ENCODE measurements at places on chromosomes 1 and 21.

GRCh38 chr1:113659556-113659955 lies 99.7 kb downstream of the PHTF1 start:
- no peak for DNase-seq

DNA sequence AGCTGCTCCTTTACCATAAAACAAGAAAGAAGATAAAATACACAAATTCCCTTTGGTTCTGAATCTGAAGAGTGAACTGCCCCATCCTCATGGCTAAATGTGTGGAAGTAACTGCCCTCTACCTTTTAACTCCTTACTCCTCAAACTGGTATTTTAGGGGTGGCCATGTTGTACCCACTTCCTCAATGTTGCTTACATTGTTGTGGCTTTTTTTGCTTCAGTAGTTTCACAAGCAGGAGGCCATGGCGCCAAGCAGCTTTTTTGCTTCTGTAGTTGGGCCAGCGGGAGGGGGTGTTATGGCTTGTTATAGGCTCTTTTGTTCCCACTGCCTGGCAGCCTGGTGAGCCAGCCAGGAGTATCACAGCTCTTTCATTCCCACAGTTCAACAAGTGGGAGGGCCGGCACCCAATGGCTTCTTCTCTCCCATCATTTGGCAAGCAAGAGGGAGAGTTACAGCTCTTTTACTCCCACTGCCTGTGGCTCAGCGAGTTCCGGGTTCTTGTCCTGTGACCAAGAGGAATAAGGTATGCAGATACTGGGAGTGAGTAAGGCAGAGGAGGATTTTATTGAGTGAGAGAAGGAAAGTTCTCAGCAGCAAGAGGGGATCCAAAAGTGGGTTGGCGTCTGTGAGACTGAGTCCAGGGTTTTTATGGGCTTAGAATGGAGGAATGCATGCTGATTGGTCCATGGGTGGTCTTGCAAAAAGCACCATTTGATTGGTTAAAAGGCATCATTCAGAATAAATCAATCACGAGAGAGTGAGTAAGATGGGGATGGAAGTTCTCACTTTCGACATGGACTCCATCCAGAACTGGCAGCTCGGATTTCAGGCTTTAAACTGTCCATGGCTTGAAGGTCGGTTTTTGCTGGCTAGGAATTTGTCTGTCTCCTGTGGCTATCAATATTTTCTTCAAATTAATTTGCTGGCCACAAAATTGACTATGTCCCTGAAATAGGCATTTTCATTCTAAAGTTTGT lies 429.6 kb downstream of the HLX start:
- DNase-seq: no peak

- DNase-seq: no peak
Observed at GRCh38 chr21:42013931-42014330, 3.8 kb upstream of the ZBTB21 start.

DNA sequence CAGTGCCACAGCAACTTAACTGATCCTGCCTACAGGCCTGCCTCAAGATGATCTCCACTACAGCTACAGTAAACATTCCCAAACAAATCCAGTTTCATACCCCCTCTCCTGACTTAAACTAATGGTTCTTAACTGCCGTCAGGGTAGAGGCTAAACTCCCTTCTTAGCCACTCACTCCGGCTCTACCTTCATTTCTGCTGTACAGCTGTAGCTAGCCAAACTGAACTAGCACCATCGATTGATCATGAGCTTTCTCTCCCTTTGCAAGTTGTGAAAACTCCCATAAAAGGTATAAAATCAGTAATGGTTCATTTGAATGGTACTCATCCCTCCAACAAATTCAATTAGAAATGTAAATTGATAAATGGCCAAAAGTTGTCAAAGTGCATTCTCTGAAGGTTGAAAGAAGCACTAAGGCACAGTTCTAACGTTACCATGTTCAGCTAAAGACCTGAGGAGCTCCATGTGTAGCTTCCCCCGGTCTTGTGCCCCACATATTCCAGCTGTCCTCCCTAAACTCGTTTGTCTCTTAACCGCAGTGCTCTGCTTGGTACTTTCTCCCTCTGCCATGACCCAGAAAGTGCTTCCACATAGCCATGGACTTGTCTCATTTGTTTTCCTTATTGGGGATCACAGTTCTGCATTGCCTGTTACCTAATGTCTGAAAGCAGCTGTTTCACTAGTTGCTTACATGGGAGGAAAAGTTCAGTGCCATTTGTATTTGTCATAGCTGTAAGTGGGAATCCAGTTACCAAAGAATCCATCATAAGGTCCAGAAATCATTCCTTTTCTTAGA lies 49.8 kb downstream of the DHX9 start:
- no peak for DNase-seq

DNA sequence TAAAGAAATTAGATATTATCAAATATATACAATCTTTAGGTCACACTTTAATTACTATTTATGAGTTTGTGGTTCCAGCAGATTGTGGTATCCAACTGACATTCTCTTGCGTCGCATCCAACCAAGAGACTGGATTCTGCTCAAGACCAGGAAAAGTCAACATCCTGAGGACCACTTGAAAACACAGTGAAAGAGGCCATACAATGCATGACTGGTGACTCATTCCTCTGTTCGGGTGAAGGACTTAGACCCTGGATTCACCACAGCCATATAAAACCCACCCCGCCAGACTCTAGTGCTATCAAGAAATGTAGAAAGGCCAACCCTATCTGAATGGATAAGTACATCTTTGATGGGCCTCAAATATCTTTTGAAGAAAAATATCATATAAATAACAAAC lies 14.5 kb upstream of the CFHR4 start:
- DNase-seq: no peak

DNA sequence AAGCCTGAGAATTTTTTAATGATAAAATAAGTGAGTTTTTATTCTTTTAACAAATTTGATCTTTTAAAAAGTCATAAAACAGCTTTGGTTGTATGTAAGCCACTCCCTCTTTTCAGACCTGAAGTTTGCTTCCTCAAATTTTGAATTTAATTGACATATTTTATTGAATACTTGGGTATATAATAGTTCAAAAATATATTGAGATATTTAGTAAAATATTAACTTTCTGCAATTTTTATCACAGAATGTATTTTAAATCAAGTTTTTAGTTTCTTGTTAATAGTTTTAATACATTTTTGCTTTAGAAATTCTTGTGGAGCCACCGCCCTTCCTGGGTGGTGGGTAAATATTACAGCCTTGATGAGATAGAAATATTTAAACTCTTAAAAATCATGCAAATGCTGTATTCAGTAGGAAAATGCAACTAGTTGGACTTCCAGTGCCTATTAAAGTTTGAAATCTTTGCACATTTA lies 867 bp downstream of the PTPRC start:
- DNase-seq: no peak

- DNase-seq: peak; percentile 85
Observed at GRCh38 chr1:109959974-109960744, 24.4 kb upstream of the AHCYL1 start.

DNA sequence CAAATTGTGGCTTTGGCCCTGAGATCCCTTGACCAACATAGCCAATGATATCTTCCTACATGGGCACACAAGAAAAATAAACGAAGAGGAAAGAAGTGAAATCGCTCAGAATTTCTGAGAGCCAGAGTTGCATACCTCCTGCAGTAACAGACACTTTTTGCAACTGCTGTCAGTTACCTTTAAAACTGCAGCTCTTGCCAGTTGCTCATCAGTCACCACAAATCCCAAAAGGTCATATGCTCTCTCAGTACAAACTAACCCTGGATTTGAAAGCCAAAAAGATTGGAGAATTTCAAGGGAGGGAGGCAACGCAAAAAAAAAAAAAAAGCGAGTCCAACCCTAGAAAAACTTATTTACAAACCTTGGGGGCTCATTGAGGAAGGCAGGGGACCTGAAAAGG lies 47.2 kb upstream of the DNAH14 start:
- no peak for DNase-seq

- peak; percentile 69 for DNase-seq
Observed at GRCh38 chr1:78834201-78834741, 172.3 kb downstream of the ADGRL4 start.

GRCh38 chr1:43531906-43532584 lies 1.4 kb downstream of the PTPRF start:
- peak; percentile 40 for DNase-seq

- DNase-seq: no peak
Observed at GRCh38 chr1:35565742-35566133, 7.4 kb upstream of the TFAP2E start.

DNA sequence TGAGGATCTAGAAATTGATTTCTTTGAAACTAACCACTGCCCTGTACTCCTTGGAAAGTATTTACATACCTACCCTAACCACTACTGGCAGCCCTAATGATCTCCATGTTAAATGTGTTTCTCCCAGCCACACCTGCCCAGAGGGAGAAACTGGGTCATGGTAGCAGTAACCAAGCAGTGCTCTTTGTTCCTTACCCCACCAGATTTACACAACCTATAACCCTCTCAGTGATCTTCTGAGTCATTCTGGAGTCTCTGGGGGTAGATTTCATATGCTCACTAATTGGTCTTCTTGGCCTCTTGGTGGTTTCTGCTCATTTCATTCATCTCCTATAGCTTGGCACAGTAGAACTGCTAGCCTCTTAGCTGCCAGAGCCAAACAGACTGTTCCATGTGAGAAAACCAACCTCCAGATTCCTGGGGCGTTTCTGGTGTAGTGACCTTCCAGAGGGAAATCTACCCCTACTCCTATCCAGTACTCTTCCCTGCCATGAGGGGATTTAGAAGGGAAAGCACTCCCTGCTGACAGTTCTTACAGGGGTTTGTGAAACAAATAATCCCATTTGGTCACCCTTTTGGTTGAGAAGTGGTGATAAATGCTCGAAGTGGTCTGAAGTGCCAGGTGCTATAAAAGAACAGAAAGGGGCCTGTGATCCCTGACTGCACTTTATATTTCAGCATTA lies 36.2 kb upstream of the LRIG2 start:
- peak; percentile 26 for DNase-seq

- no peak for DNase-seq
Observed at GRCh38 chr1:109725510-109725909, 13.5 kb downstream of the GSTM5 start.

DNA sequence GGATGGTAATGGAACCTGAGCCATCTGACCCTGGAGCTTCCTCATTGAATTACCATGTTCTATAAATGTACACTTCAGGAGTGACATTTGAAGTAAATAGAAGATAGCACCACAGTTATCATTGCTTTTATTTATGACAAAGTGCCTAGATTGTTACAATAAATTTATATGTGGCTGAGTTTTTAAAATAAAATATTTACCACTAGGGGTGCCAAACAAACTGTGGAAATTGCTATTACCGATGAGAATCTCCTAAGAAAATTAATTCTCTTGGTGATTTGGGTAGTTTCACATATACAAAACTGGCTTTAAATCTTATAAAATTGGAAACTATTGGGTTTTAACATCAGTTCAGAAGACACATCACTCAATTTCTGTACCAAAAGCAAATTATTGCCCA lies 1.4 kb upstream of the TNR start:
- DNase-seq: no peak

- DNase-seq: no peak
Observed at GRCh38 chr1:226610671-226611070, 62.1 kb downstream of the STUM start.

- DNase-seq: no peak
Observed at GRCh38 chr1:61523893-61524605, 200.9 kb downstream of the TM2D1 start.

DNA sequence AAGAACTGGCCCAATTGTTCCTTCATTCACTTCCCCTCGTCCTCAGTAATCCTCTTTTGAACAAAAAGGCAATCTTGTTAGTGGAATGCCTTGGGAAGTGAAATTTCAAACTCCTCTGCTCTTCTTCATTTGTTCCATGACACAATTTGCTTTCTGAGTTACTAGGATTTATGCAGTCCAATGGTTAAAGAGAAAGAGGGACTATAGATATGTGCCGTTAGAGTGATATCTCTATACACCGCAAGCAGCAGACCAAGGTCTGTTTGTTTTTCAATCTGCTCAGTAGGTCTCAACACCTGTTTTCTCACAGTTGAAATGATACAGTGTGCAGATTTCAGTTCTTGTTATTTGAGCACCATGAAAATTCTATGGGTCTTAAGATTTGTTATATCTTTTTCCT lies 244.0 kb downstream of the DNM3 start:
- DNase-seq: no peak

- DNase-seq: no peak
Observed at GRCh38 chr1:42305639-42306038, 29.4 kb downstream of the FOXJ3 start.

GRCh38 chr21:42044871-42045495 lies 26.1 kb upstream of the UMODL1 start:
- DNase-seq: no peak

DNA sequence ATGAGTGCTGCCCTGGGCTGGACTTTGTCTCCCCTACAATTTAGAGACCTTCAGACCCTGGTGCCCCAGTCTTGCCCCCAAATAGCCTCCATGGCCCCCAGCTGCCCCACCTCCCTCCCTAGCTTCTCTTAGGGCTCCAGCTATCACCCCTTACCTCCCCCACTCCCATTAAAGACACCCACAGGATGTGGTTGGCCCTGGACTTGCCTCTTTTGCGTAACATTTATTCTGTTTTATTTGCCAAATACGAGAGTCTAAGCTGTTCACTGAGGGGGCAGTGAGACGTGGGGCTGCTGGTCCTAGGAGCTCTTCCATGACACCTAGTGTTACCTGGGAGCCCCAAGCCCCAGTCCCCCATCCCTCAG lies 4.5 kb downstream of the ZC3H12A start:
- peak; percentile 50 for DNase-seq

- DNase-seq: no peak
Observed at GRCh38 chr1:115031595-115031994, 2.0 kb downstream of the TSHB start.

Measured in kidney tubule cell (primary cell).